Osteocyte (in vitro differentiated cells): ENCODE measurements at places on chromosomes 2 and 18. TPM values are rescaled to one million over a fixed set of nuclear protein-coding genes. Genes with fewer than 3 reads are reported as not detected.

EPHA4 gene
- total RNA-seq: 16.7 and 16.8 TPM in 2 replicates

RPRM gene
- not detected in 2 replicates for total RNA-seq

PROKR1 gene
- total RNA-seq: not detected in 2 replicates

HRH4 gene
- not detected in 2 replicates for total RNA-seq

OTX1 gene
- total RNA-seq: not detected in 2 replicates

RGPD4 gene
- 0.05 and 0.18 TPM in 2 replicates for total RNA-seq

IMPACT gene
- total RNA-seq: 53.0 and 58.3 TPM in 2 replicates

HYCC2 gene
- 16.8 and 18.9 TPM in 2 replicates for total RNA-seq

MAPK4 gene
- total RNA-seq: not detected in 2 replicates

HDHD2 gene
- total RNA-seq: 21.3 and 32.2 TPM in 2 replicates

SNRNP200 gene
- total RNA-seq: 114 and 122 TPM in 2 replicates

CHRNG gene
- not detected in 2 replicates for total RNA-seq

GPR155 gene
- 5.2 and 6.2 TPM in 2 replicates for total RNA-seq

MREG gene
- total RNA-seq: 2.8 and 4.0 TPM in 2 replicates

RAPGEF4 gene
- 0.91 and 1.2 TPM in 2 replicates for total RNA-seq

TDRD15 gene
- total RNA-seq: not detected in 2 replicates

SSB gene
- 103 and 111 TPM in 2 replicates for total RNA-seq

L3MBTL4 gene
- 0.29 and 0.59 TPM in 2 replicates for total RNA-seq

GRCh38 chr2:68853035-68853434, 18.2 kb downstream of the BMP10 start:
- DNase-seq: no peak
- peaks cover 35% of the 10 kb centered on the region for H3K27me3 ChIP-seq
- no peak overlapping the region for H3K27ac ChIP-seq
- no peak overlapping the region for H3K4me3 ChIP-seq
- no peaks in the 10 kb centered on the region for H3K36me3 ChIP-seq

DNA sequence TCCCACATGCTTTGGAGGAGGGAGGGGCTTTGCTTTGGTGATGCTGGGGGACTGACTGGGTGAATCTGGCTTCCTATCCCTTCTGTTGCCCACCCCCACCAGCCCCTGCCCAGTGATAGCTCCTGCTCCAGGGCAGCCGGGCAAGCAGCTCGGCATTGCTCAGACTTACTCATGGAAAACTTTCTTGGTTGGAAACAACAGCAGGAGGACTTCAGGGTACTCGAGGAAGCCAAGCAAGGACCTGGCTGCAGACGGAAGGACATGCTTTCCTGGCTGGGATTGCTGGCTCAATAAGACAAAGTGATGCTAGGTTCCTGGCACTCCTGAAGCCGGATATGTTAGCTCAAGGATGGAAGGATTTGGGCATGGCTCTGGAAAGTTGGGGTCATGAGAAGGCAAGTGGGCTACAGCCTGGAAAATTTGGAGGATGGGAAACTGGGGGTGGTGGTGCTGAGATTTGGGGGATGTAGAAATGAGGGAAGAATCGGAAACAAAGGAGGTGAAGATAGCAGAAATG, 3.1 kb downstream of the SPEG start:
- DNase-seq: no peak
- H3K4me1 ChIP-seq: peaks cover 14% of the 10 kb centered on the region
- no peaks in the 10 kb centered on the region for H3K36me3 ChIP-seq

- H3K27me3 ChIP-seq: no peaks in the 10 kb centered on the region
- H3K4me3 ChIP-seq: no peak overlapping the region
- no peak overlapping the region for H3K27ac ChIP-seq
- no peaks in the 10 kb centered on the region for H3K4me1 ChIP-seq
- H3K36me3 ChIP-seq: peaks cover 48% of the 10 kb centered on the region
Measured at GRCh38 chr2:32506446-32506845, 121.4 kb upstream of the TTC27 start.

GRCh38 chr2:200814276-200814815, 2.6 kb downstream of the BZW1 start:
- H3K4me1 ChIP-seq: peaks cover 44% of the 10 kb centered on the region
- H3K27me3 ChIP-seq: no peaks in the 10 kb centered on the region
- no peak for DNase-seq
- no peak overlapping the region for H3K4me3 ChIP-seq
- H3K36me3 ChIP-seq: peaks cover 42% of the 10 kb centered on the region

DNA sequence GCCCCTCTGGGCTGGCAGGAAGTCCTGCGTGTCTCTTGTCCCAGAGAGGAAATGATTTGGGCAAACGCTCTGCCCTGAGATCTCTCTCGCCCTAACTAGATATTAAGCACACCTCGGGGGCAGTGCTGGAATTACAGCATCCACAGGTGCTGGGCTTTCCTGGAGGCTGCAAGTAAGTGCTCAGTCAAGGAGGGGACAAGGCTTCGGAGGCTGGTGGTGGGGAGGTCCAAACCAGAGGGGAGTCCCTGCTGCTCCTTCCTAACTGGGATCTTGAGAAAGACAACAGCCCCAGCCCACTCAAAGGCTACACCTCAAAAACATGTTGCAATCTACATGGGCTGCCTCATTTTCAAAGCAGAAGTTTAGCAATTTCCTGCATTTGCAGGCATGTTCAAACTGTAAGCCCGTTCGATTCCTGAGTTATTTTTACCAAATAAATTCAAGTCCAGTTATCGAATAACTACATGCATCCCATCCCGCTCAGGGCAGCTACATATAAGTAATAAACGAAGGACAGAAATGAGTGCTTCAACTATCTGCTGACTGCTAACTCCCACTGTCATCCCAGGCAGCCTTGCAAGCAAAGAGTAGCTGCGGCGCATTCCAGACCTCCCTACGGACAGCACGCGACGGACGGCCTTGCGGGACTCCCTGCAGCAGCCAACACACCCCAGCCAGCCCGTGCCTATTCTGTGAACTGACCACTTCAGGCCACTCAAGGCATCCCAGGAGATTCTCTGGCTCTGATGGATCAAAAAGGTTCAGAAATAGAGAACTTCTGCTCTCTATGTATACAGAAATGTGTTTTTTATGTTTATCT, 27.5 kb downstream of the ZNF516 start:
- no peaks in the 10 kb centered on the region for H3K36me3 ChIP-seq
- no peak overlapping the region for H3K4me3 ChIP-seq
- DNase-seq: no peak
- H3K4me1 ChIP-seq: peaks cover 10% of the 10 kb centered on the region
- no peaks in the 10 kb centered on the region for H3K27me3 ChIP-seq

GRCh38 chr2:218785103-218785502, 3.2 kb downstream of the CYP27A1 start:
- H3K4me1 ChIP-seq: peaks cover 20% of the 10 kb centered on the region
- no peak overlapping the region for H3K4me3 ChIP-seq
- H3K27me3 ChIP-seq: peaks cover 8% of the 10 kb centered on the region
- H3K36me3 ChIP-seq: no peaks in the 10 kb centered on the region

GRCh38 chr2:9914384-9915065, 37.0 kb upstream of the GRHL1 start:
- H3K4me1 ChIP-seq: peaks cover 4% of the 10 kb centered on the region
- peak overlapping the region; percentile 42 for H3K27ac ChIP-seq
- peaks cover 22% of the 10 kb centered on the region for H3K36me3 ChIP-seq
- H3K4me3 ChIP-seq: no peak overlapping the region
- no peak for DNase-seq
- H3K27me3 ChIP-seq: no peaks in the 10 kb centered on the region

DNA sequence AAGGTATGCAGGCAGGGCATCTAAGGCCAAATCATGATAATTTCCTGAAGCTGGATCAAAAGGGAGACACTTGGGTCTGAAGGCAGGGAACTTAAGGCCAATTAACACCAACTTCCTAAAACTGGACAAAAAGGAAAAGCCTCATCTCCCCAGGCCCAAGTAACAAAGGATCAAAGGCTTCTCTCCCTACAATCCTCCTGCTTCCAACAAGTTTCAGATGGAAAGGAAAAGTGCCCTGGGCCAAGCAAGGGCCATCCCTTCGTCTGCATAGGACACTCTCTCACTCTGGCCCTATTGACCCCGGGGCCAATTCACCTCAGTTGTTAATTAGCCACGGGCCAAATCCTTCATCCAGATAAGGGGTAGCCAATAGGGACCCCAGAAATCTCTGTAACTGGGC, 1335.8 kb upstream of the CDH2 start:
- H3K4me1 ChIP-seq: no peaks in the 10 kb centered on the region
- no peak overlapping the region for H3K27ac ChIP-seq
- H3K4me3 ChIP-seq: no peak overlapping the region
- DNase-seq: no peak
- peaks cover 3% of the 10 kb centered on the region for H3K27me3 ChIP-seq
- no peaks in the 10 kb centered on the region for H3K36me3 ChIP-seq

- no peak for DNase-seq
- H3K4me1 ChIP-seq: peaks cover 10% of the 10 kb centered on the region
- H3K27me3 ChIP-seq: no peaks in the 10 kb centered on the region
Measured at GRCh38 chr2:223832241-223832903, 5.0 kb downstream of the AP1S3 start.

GRCh38 chr2:122167515-122167914, 412.1 kb downstream of the TSN start:
- DNase-seq: no peak
- no peak overlapping the region for H3K27ac ChIP-seq
- H3K4me1 ChIP-seq: no peaks in the 10 kb centered on the region

GRCh38 chr2:97617911-97618310, 28.0 kb upstream of the COX5B start:
- H3K27ac ChIP-seq: no peak overlapping the region
- DNase-seq: no peak
- peaks cover 12% of the 10 kb centered on the region for H3K4me1 ChIP-seq
- H3K36me3 ChIP-seq: no peaks in the 10 kb centered on the region
- H3K4me3 ChIP-seq: no peak overlapping the region

GRCh38 chr18:48673853-48674721, 135.3 kb downstream of the CTIF start:
- peaks cover 13% of the 10 kb centered on the region for H3K4me1 ChIP-seq
- DNase-seq: no peak
- no peak overlapping the region for H3K27ac ChIP-seq
- H3K27me3 ChIP-seq: no peaks in the 10 kb centered on the region

- H3K27ac ChIP-seq: no peak overlapping the region
- no peak for DNase-seq
Measured at GRCh38 chr2:177538323-177538722, 145.8 kb downstream of the AGPS start.

GRCh38 chr2:232058931-232059330, 97.4 kb downstream of the DIS3L2 start:
- no peak overlapping the region for H3K27ac ChIP-seq
- H3K36me3 ChIP-seq: peaks cover 5% of the 10 kb centered on the region
- DNase-seq: no peak
- no peak overlapping the region for H3K4me3 ChIP-seq
- no peaks in the 10 kb centered on the region for H3K4me1 ChIP-seq

GRCh38 chr2:144513388-144514101, 6.4 kb downstream of the ZEB2 start:
- H3K27me3 ChIP-seq: no peaks in the 10 kb centered on the region
- peak overlapping the region; percentile 98 for H3K27ac ChIP-seq
- peaks cover 8% of the 10 kb centered on the region for H3K36me3 ChIP-seq
- H3K4me3 ChIP-seq: peak overlapping the region; percentile 80
- peaks cover 69% of the 10 kb centered on the region for H3K4me1 ChIP-seq
- DNase-seq: no peak

DNA sequence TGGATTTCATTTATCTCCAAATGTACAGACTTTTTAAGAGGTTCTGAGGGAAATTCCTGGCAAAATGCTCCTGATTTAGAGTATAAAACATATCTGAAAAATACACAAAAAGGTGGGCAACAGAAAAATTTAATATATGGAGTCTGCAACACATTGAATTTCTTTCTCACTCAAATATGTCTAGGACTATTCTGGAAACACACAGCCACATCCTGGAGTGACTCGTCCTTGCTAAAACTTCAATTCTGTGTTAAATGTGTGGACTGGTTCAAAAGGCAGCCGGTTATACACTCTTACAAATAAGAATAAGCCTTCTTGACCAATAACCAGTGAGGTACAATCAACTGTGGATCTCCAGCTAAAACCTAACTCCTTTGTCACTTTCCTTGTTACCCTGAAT, 44.1 kb upstream of the RND3 start:
- no peak overlapping the region for H3K4me3 ChIP-seq
- DNase-seq: no peak
- no peaks in the 10 kb centered on the region for H3K36me3 ChIP-seq
- peak overlapping the region; percentile 47 for H3K27ac ChIP-seq
- H3K4me1 ChIP-seq: peaks cover 66% of the 10 kb centered on the region

DNA sequence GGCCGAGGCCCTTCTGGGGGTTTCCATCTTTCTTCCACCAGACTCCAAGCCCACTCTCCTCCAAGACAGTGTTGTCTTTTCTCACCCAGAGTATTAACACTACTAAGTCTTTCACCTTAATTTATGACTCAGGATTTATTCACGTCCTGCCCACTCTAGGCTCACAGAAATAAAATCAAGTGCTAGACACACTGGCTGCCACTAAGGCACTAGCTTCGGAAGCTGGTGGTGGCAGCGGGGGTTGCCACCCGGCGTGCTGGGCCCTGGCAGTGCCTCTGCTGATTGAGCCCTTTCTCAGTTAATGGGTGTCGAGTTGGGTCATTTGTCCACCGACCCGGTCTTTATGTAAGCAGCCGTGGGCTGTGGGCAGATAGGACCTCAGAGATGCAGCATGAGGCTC, 93.6 kb upstream of the FZD5 start:
- DNase-seq: no peak
- no peak overlapping the region for H3K27ac ChIP-seq
- H3K4me1 ChIP-seq: no peaks in the 10 kb centered on the region
- H3K4me3 ChIP-seq: no peak overlapping the region

- H3K4me1 ChIP-seq: peaks cover 38% of the 10 kb centered on the region
- H3K36me3 ChIP-seq: no peaks in the 10 kb centered on the region
- H3K4me3 ChIP-seq: no peak overlapping the region
- DNase-seq: no peak
Measured at GRCh38 chr18:59918997-59919396, 19.2 kb downstream of the PMAIP1 start.

- H3K4me3 ChIP-seq: no peak overlapping the region
- peaks cover 82% of the 10 kb centered on the region for H3K4me1 ChIP-seq
- peaks cover 2% of the 10 kb centered on the region for H3K36me3 ChIP-seq
- no peaks in the 10 kb centered on the region for H3K27me3 ChIP-seq
- H3K27ac ChIP-seq: peak overlapping the region; percentile 85
Measured at GRCh38 chr2:108588070-108588668, 53.9 kb downstream of the LIMS1 start.
